Activated T-cell treated with anti-CD3 and anti-CD28 coated beads, Interleukin-2, amount 50 U/mL, for 72 hours (primary cell): ENCODE measurements at places on chromosomes 6 and 20.

- DNase-seq = peak; percentile 89
These were observed 695 bp upstream of the TGIF2 start for GRCh38 chr20:36572701-36573102.

GRCh38 chr6:111658462-111659154 lies 52.9 kb upstream of the TRAF3IP2 start:
- no peak for DNase-seq

DNA sequence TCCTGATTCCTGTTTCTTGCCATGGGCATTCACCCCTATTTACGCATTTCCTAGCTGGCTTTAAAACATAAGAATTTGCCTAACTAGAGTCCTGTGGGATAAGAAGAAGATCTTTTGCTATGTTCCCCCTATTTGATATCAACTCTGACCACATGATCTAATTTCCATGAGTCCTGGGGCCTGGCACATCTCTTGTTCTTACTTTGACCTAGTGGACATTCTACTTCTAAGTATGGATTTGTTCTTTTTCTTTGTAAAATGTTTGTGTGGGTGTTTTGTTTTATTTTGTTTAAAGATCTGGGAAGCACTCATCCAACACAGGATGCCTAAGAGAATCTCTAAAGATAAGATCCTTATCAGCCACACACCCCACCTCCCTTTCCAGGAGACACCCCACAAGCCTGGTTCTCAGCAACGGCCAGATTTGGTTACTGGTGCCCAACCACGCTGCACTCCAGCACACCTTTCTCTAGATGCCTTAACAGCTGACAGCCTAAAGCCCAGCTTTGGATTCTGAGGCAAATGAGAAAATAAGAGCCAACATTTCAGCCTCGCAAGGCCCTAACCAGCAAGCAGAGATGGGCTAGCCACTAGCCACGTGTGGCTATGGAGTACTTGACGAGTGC lies 74.7 kb downstream of the SLC23A2 start:
- no peak for DNase-seq

DNA sequence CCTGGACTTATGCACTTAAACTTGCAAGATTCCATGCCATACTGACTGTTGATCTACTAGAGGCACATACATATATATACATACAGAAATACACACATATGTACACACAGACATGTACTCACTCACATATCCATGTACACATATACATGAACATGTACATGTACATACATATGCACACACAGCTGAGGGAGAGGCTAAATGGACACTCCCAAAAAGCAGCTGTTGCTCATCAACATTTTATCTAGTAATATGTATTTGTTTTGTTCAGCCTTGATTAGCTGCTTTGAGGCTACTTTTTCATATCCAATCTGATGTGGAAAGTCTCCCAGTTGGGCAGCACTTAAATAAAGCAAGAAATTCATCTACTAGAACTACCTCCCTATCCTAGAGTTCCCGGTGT lies 33.7 kb upstream of the FBXL4 start:
- DNase-seq = no peak

DNA sequence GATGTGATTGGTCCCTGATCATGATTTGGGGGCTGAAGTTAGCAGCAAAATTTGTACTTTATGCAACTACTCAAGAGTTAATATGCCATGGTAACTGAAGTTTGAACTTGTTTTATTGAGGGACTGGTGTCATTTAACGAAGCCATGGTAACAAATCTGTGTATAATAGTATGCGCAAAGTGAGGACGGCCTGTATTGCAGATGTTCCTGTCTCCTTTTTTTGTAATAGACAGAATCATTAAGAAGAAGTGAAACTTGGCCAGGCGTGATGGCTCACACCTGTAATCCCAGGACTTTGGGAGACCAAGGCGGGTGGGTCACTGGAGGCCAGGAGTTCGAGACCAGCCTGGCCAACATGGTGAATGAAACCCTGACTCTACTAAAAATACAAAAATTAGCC lies 22.3 kb downstream of the RPRD1B start:
- DNase-seq = no peak

- DNase-seq = no peak
These were observed 164.3 kb downstream of the KIF6 start for GRCh38 chr6:39560915-39561314.

- no peak for DNase-seq
These were observed 101.3 kb upstream of the ESR1 start for GRCh38 chr6:151705993-151706733.

DNA sequence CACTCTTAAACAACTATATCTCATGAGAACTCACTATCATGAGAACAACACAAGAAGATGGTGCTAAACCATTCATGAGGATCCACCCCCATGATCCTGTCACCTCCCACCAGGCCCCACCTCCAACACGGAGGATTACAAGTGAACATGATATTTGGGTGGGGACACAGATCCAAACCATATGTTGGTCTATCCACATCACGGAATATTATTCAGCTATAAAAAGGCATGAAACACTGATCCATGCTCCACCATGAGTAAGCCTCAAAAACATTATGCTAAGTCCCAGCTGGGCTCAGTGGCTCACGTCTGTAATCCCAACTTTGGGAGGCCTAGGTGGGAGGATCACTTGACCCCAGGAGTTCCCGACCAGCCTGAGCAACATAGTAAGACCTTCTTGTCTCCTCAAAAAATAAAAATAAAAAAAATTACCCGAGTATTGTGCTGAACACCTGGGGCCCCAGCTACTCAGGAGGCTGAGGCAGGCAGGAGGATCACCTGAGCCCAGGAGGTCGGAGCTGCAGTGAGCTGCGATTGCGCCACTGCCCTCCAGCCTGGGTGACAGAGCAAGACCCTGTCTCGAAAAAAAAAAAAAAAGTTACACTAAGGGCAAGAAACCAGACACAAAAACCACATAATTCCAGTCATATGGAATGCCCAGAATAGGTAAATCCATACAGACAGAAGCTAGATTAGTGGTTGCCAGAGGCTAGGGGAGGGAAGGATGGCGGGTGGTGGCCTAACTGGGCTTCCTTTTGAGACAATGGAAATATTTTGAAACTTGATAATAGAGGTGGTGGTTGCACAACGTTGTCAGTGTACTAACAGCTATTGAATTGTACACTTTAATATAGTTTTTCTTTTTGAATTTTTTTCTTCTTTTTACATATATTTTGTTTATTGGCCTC lies 43.1 kb downstream of the ZNF217 start:
- no peak for DNase-seq

DNA sequence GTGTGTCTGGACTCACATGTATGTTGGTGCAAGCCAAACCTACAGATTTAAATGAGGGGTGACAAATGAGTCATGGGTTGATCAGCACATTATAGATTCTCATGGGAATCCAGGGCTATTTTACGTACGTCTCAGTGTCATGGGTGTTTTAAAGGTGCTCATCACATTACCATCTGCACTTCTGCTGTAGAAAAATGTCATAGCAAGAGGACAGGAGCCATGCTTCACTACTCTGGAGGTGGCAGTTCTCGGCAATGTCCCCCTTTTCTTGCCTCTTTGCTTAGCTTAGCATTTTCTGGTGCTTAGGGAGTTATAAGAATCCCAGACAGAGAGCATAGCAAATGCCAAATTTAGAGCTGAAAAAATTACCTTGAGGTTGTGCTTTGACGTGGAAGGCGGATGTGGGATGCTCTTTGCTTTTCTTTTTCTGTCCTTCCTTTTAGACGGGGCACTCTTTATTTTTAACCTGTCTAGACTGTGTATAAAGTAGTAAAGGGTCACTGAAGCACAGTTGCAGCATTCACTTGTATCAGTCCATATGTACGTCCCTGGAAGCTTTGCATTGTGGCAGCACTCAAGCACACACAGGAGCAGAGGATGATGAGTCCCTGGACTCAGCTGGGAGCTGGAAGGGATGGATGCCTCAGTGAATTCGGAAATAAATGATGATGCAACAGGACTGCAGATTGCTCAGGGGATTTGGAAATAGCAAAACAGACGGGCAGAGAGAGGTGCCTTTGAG lies 139.7 kb downstream of the SYNDIG1 start:
- DNase-seq = no peak

DNA sequence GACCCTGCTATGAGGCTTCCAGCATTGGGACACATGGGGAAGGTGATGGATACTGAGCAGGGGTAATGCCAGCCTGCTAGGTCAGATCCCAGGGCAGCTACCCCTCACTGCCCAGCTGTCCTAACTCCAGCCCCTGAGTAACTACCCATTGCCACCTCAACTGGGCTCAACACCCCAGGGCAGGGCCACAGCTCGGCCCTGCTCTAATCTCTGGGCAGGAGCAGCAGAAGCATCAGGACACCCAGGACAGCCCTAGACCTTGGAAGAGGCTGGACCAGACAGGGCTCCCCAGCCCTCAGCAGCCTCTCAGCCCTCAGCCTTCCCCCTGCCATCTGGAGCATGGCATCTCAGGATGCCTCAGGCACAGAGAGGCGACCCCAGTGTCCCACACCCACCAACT lies 67.4 kb upstream of the TOP1 start:
- no peak for DNase-seq

DNA sequence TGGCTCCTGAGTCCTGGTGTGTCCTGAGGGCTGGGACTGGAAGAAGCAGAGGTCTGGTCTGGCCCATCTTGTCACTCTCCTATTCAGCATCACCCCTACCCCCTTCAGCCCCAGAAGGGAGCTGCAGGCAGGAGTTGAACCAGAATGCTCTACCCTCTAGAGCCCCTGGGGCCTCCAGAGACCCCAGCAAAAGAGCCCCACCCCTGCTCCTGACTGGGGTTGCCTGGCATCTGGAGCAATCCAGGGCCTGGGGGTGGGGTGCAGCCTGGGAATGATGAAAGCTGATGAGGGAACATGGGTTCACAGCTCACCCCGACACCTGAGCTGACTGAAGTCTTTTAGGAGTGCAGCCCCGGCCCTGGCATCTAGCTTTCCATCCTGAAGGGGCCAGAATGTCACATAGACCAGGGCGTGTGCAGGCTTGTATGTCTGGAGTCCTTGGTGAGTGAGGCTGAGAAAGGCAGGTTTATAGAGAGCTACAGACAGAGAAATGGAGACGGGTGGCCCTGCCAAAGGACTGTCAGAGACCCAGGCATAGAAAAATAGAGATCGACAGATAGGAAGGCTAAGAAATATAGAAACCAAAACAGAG lies 12.2 kb downstream of the FGD2 start:
- no peak for DNase-seq

DNA sequence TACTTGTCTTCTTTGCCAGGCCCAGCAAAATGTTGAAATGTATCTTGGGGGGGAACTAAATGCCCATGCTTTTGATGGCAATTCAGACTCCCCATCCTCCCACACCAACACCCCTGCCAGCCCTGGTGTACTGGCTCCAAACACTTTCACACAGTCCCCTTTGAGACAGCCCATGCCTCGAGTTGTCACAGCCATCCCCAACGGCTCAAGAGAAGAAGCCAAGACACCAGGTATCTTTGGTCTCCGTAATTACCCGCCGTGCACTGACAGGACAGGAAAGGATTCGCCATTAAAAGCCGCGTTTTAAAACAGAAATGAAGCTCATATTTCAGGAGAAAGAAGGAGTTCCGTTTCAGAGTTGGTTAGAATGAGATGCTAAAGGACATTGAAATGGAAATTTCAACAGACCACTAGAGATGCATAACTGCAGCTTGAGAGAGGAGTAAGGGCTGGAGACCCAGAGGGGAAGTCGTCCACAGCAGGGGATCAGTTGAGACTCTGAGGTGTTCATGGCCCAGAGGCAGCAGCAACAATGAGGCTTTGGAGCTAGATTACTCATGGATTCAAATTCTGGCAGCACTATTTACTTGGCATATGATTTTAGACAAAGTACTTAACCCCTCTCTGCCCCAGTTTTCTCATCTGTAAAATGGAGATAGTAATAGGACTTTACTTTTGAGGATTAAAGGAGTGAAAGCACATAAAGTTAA lies 63.5 kb upstream of the ADGRF1 start:
- no peak for DNase-seq

DNA sequence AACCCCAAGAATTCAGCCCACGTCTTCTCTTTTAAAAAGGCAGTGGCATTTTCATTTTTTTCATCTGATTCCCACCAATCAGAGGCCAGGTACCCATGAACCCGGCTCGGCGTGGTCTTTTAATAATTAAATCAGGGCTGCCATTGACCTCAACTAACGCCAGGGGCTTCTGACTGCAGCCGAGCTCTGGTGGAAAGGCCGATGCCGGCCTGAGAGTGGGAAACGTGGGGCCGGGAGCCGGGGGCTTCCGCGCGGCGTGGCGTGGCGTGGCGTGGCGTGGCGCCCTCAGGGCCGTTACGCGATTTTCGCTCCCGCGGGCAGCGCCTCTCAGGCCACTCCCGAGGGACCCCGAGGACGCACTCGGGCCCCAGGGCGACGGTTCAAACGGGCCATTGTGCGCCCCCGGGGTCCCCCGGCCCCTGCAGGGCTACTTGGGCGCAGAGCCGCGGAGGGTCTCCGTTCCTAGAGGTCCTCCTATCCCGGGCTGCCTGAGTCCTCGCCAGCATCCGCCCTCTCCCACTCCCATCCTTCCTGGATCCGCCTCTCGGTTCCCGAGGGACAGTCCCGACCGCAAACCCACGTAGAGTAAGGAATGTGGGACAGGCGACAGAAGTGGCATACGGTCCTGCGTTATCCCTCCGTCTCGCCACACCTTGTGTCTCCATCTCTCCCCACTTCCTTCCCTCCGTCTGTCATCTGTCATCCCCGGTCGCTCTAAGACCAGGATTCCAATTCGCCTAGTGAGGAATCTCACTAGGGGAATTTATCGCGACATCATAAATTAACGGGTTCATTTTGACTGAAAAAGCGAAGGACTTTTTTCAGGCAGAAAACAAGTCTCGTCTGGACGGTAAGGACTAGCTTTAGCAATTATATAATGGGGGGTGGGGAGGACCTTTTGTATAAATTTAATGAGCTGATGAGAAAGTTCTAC lies 876 bp upstream of the TBPL1 start:
- DNase-seq = peak; percentile 53

- DNase-seq = no peak
These were observed 195.5 kb downstream of the MAFB start for GRCh38 chr20:40493549-40493948.

- peak; percentile 8 for DNase-seq
These were observed 274.3 kb downstream of the CD109 start for GRCh38 chr6:73969971-73970970.

- DNase-seq = peak; percentile 13
These were observed 1.1 kb downstream of the LRRC1 start for GRCh38 chr6:53795702-53796450.

GRCh38 chr6:108741331-108741989 lies 106.8 kb upstream of the ARMC2 start:
- DNase-seq = no peak

GRCh38 chr6:139996253-139996834 lies 621.9 kb upstream of the CITED2 start:
- no peak for DNase-seq

- no peak for DNase-seq
These were observed 29.0 kb upstream of the SPDEF start for GRCh38 chr6:34585108-34585507.
